ENCODE measurements at places on chromosomes 12 and 14.
A peak's percentile ranks its signal among the peaks of the same experiment; 100 is the strongest.

DNA sequence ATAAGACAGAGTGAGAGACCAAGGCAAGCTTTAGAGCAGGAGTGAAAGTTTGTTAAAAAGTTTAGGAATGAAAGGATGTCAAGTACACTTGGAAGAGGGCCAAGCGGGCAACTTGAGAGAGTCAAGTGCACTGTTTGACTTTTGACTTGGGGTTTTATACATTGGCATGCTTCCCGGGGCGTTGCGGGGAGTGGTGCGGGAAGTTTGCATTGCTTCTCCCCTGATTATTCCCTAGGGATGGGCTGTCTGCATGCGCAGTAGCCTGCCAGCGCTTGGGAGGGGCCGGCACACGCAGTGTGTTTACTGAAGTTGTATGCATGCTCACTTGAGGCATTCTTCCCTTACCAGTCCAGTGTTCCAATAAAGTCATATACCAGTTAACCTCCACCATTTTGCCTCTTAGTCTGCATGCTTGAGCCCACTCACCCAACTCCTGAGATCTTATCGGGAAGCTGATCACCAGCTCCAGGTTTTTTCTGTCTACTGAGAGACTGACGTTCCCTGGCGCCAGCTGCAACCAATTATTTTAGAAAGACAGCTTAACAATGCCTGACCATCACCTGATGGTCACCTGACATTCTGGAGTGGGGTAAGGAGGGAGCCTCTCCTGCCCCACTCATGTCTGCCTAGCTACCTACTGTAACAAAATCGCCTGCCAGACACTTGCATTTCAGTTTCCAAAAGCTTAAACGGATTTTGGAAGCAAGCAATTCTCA is 53.2 kb downstream of the DACT1 start:
- DNase-seq = no peak

GRCh38 chr12:122139266-122139665 is 34.8 kb downstream of the IL31 start:
- no peak for DNase-seq

GRCh38 chr12:7716381-7716780 is 5.1 kb downstream of the DPPA3 start:
- no peak for DNase-seq

DNA sequence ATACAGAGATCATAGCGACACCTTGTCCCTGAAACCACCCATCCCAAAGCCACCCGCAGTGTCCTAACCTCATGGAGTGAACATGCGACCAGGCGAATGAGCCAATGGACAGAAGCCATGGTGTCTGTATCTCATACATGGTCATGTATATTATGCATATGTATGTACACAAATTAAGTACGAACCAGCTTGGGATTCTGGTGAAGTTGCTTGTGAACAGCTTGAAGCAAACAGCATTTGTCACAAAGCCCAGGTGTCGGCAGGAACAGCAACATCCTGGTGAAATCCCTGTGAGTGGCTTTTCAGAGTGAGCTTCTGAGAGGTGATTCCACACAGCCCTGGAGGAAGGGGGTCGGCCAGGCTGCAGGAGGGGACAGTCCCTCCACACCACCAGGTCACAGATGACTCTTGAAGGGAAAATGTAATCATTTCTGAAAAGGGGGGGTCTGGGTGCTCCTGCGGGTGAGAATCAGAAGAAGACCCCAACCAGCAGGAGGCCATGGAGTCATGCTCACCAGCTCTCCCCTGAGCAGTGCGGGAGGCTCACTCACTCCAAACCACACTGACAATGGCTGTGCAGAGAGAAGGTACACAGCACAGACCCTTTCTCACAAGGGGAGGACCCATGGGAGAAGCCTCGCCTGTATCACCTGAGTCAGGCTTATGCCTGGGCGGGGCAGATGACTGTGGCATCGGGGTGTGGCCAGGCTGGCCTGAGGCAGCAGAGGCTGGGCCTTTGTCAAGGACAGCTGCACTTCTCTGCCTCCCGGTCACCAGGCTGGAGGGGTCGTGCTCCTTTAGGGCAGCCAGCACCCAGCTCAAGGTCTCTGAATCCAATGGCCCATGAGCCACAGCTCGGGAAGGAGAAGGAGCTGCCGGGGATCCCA is 14.3 kb downstream of the CHGA start:
- DNase-seq = no peak

DNA sequence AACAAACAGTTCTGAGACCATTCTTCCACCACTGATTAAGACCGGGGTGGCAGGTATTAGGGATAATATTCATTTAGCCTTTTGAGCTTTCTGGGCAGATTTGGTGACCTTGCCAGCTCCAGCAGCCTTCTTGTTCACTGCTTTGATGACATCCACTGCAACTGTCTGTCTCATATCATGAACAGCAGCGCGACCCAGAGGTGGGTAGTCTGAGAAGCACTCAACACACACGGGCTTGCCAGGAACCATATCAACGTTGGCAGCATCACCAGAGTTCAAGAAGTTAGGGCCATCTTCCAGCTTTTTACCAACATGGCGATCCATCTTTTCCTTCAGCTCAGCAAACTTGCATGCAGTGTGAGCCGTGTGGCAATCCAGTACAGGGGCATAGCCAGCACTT is 16.9 kb downstream of the AEBP2 start:
- no peak for DNase-seq

DNA sequence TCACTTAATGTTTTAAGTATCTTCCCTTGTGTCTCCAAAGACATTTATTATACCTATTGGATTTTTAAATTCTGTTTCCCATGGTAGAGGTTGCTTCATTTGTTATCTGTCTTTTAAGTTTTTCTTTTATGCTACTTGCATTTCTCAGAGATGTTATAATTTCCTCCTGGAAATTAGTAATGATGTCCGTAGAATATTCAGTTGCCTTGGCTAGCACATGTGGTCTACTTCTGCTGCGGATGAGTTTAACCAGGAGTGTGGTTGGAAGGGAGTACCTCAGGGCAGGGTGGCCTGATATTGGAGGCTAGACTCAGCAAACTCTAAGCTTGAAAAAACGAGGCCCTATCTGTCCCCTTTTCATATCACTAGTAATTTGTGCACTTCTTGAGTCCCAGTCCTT is 8.8 kb upstream of the EVL start:
- no peak for DNase-seq

GRCh38 chr14:60807971-60808370 is 73.4 kb downstream of the MNAT1 start:
- no peak for DNase-seq

DNA sequence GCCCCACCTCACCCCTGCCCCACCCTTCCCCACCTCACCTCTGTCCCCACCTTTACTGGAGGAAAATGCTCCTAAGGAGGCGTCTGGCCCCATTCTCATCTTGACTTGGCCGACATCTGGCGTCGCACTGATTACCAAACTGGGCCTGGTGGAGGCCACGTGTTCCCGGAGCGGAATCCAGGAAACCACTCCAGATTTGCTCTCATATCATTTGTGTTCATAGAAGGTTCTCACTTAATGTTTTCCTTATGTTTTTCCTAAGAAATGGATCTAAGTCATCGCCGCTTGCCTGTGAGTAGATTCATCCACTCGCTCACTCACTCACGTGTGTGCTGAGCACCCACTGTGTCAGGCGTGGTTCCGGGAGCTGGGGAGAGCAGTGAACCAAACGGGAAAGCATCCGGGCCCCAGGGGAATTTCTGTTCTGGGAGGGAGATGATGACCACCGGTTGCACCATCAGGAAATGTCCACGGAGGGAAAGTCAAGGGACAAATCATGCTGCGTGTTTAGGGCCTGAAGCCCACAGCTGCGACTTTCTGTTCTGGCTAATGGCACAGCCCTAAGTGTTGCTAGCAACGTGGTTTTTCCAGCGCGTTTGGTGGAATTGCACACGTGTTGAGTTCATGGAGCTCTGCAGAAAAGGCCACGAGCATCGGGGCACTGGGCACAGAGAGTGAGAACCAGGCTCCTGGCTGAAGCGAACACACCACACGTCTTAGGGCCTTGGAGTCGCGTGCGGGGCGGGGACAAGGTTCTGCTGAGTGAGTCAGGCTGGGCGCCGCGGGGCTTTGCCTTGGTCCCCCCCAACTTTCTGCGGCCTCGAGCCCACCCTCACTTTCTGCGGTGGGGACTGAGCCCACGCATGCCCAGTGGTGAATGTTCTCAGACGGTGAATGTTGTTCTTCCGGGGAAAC is 57.7 kb downstream of the ADGRD1 start:
- DNase-seq = no peak

DNA sequence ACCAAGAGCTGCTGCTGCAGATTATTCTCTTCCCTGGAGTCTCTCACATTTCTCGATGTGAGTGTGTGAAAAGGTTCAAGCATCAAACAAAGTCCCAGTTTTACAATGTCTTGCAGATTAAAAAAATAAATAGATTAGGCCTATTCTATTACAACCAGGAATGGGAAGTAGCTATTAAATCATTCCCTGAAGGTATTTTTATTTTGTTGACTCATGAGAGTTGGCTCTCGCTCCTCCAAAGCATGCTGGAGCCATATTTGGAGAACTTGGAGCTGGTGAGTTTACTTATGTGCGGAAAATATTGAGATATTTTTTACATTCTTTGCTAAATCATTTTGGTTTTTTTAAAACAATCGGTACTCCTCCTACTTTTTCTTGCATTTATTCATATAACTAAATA is 572.3 kb downstream of the ETNK1 start:
- no peak for DNase-seq

- DNase-seq = no peak
Observed at GRCh38 chr12:6040815-6041214, 83.7 kb downstream of the VWF start.

DNA sequence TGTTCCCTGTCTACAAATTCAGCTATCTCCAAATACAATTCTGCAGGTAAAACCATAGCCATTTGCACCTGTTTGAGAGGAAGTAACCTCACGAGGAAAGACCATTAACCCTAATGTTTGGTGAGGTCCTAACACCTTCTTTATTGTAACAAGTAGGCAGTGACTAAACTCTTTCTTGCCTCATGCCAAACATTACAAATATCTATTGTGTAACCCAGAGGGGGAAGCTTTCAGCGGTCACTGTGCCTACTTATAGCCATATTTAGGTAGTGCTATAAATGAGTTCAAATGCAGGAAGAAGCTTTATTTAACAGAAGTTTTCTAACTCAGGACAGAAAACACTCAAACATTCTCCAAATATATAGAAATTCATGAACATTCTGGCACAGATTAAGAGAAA is 252.7 kb downstream of the LRFN5 start:
- DNase-seq = no peak

DNA sequence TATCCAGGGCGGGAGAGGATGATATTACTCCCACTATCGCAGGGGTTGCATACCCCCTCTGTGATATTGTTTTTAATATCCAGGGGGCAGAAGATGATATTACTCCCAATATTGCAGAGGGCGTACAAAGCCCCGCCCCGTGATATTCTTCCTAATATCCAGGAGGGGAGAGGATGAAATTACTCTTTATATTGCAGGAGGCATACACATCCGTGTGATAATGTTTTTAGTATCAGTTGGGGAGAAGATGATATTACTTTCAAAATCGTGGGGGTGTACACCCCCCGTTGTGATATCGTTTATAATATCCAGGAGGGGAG is 52.9 kb upstream of the OXA1L start:
- no peak for DNase-seq

DNA sequence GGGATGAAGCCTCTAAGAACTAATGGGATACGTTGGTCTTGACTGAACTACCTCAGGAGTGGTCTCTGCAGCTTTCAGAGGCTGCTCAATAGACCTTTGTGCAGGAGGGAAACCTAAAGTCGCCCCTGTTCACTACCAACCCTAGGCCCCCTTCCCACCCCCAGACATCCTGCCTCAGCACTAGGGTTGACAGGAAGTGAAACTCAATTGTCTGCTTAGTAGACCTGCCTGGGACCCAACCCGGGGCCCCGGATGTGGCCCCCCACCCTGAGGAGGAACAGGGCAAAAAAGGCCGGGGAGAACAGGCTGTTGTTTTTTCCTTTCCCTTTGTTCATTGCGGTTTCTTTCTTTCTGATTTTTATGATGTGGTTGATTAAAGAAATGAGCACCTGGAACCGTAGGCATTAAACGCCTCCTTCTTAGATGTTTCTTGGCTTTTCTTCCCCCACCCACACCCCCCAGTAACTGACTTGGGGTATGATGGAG is 1.6 kb upstream of the DGKA start:
- peak; percentile 91 for DNase-seq

DNA sequence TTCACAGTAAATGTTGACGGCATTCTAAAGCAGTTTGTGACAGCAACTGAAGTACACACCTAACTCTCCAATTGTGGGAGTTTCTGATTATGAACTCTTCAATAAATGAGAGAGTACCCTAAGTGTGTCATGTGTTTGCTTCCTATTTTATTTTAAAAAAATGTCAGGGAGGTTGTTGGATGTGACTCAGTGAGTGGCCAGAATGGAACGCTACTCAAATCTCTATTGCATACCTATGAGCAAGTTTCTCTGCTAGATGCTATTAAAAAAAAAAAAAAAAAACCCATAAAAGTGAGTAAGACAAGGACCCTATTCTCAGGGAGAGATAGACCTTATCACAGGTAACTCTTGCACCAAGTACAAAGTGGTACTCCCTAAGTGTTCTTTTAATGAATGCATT is 256.6 kb downstream of the BTG1 start:
- no peak for DNase-seq

DNA sequence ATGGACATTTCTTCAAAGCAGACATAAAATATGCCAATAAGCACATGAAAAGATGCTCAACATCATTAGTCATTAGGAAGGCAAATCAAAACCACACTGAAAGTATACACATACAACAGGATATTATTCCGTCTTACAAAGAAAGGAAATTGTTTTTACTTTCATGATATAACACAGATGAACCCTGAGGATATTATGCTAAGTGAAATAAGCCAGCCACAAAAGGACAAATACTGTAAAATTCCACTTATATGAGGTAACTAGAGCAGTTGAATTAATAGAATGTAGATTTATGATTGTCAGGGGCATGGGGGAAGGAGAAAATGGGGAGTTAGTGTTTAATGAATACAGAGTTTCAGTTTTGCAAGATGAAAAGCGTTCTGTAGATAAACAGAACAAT is 4.2 kb downstream of the ACYP1 start:
- DNase-seq = no peak

- no peak for DNase-seq
Observed at GRCh38 chr12:51838762-51839161, 9.8 kb downstream of the FIGNL2 start.

DNA sequence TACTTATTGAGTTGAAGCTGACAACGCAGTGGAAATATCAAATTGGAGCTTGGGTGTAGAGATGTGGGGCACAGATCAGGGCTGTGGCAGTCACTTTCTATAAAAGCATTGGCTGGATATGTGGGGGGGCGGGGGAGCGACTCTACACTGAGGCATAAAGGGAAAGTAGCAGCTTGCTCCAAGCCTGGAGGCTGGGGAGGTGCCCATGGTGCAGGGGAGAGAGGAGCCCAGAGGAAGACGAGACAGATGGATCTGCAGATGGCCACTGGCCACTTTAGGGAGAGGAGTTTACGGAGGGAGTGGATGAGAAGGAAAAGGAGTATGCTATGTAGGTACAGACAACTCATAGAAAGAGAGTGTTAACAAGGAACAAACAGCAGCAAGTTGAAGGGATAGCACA is 13.5 kb upstream of the NGB start:
- no peak for DNase-seq

DNA sequence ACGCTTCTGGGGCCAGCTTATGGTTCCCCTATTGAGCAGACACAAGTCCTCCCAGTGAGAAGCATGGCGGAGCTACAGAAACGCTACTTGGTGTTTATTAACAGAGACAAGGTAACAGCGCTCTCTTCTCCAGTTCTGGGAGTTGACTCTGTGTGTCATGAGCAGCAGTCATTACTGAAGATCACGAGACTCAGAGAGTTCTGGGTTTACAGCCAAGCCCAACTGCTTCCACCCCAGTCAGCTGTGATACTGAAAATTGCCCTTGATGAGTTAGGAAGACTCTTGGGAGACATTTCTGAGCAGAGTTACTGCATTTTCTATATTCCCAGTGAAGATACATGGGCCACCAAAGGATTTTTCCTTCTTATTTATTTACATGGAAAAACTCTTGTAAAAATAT is 48.6 kb downstream of the CFAP251 start:
- DNase-seq = no peak
